Activated CD4-positive, CD25-positive, alpha-beta regulatory T cell treated with anti-CD3 and anti-CD28 coated beads, Interleukin-2, amount 50 U/mL, for 72 hours (primary cell): ENCODE measurements at places on chromosomes 3 and 15.

DNA sequence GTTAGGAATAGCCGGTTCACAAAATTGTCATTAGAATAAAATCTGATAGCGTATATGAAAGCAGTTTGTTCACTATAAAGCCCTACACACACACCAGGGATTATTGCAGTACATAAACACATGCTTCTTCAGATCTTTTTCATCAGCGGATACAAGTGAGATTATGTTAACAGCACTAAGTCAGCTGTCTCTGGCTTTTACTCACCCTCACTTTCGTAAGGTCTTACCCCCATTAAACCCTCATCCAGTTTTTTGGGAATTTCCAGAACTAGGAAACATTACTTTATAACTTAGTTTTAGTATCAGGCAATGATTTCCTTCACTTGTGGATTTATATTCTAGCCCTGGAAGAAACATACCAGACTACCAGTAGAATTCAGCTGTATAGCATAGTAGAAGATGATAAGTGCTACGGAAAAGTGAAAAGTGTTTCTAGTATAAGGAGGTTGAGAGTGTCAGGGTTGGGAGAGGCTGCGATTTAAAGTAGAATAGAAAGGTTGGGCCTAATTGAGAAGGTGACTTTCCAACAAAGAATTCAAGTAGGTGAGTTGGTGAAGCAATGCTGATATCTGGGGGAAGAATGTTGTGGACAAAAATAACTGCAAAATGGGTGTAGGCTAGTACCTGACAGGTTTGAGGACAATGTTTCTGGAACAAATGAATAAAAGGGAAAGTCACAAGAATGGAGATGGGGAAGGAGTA lies 22.7 kb downstream of the TMEM207 start:
- no peak for DNase-seq

- DNase-seq = peak; percentile 43
These were observed 10.1 kb upstream of the CAMK1 start for GRCh38 chr3:9779721-9780457.

- no peak for DNase-seq
These were observed 61.3 kb downstream of the TMCO5A start for GRCh38 chr15:37995461-37996347.

GRCh38 chr3:140388202-140388922 lies 289.5 kb upstream of the TRIM42 start:
- no peak for DNase-seq

DNA sequence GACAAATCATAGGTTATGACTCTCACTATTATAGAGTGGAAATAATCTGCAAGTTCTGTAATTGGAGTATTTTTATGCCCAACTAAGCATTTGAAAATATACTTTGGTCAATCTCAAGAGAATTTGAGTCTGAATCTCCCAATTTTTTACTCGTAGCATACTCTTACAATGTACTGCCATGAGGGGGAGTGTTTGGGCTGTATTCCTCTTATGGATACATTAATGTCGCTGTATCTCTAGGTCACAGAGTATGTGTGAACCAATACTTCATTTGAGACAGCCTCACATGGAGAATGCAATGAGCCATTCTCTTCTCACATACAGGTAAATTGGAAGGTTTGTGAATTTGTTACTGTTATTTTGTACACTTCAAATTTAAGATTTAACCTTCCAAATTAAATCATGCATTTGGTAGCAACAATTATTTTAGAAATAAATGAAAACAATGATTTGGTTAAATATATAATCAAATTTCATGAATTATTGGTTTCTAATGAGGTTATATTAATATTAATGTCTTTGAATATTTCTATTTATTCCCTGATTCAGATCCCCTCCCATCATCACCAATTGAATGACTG lies 5.5 kb upstream of the CD200 start:
- no peak for DNase-seq

GRCh38 chr3:112086076-112086854 lies at the start of gene C3orf52:
TSS of gene C3orf52 (plus strand) at chr3:112086389. CDS start at chr3:112086408, 19 bp downstream.
- peak; percentile 66 for DNase-seq

GRCh38 chr3:188350961-188351360 lies 197.0 kb downstream of the LPP start:
- no peak for DNase-seq

GRCh38 chr3:52367891-52368880 lies 52.1 kb downstream of the DNAH1 start:
- DNase-seq = no peak

DNA sequence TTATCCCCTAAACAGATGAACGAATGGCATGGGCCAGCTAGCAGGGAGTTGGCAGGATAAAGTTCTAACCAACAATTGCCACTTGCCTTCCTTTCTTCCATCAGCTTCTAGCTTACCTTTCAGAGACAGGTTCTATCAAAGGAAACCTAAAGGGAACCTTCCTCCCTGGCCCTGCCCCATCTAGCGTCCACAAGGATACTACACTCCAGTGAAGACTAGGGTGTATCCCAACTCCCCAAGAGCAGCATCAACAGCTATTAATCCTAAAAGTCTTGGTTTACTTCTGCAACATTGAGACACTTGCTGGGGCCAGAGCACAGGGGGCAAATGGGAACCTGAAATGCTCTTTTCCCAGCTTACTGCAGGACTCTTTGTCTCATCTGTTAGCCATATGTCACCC lies 37.0 kb upstream of the TMC3 start:
- no peak for DNase-seq

DNA sequence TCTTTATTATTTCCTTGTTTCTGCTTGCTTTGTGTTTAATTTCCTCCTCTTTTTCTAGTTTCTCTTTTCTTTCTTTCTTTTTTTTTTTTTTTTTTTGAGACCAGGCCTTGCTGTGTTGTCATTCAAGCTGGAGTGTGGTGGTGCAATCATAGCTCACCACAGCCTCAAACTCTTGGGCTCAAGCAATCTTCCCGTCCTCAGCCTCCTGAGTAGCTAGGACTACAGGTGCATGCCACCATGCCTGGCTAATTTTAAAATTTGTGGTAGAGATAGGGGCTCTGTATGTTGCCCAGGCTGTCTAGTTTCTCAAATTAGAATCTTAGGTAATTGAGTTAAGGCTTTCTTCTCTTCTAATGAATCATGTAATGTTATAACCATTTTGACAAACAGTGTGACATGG lies 22.4 kb downstream of the SLMAP start:
- DNase-seq = no peak

DNA sequence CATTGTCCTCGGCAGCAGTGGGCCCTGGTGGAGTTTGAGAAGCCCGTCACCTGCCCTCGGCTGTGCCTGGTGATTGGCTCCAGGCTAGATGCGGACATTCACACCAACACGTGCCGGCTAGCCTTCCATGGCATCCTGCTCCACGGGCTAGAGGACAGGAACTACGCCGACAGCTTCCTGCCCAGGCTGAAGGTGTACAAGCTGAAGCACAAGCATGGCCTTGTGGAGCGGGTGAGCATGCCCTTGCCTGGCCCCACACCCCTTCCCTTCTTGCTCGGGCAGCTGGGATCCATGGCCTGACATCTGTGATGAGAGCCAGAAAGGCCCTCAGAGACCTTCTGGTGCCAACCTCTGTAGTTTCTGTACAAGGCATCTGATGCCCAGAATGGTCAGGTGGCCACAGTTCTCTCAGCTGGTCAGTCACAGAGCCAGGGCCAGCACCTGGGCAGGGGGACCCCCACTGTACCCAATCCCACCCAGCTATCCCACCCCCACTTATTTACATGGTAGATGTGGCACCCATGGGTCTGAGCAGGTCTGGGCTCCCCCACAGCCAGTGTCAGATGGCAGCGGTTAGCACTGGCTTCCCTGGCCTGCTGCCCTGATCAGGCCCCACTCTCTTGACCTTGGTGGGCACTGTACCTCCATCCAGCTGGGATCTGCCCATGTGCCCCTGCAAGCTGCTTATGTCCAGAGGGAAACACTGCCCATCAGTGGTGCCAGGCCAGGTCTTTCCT lies 124.9 kb downstream of the DNAJB8 start:
- no peak for DNase-seq

DNA sequence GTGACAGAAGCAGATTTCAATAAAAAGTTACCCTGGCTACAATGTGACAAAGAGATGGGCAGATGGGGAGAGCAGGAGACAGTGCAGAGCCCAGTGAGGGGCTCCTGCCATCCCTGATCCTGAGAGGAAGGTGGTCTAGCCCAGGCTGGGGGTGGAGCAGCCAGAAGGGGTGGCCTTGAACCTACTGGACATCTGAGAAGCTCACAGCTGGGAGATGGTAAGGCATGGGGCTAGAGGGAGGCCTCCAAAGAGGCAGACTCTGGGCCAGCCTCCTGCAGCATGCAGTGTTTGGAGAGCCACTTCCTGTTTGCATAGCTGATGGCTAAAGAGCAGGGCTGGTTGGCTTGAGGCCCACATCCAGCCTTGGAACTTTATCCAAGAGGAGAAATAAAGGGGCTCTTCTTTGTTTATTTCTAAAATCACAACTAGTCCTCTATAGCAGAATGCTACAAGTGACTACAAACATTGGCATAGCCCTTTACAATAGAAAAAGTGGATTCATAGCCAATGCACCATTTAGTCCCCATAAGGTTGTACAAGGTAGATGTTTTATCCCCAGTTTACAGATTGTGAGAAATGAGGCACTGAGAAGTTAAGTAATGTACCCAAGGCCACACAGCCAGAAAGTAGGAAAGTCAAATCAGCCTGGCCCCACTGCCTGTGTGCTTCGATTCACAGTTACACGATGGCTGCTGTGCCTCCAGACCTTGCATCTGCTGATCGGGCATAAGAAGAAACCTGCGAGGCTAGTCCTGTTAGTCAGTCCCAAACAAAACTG lies 4.6 kb downstream of the EFCC1 start:
- no peak for DNase-seq

DNA sequence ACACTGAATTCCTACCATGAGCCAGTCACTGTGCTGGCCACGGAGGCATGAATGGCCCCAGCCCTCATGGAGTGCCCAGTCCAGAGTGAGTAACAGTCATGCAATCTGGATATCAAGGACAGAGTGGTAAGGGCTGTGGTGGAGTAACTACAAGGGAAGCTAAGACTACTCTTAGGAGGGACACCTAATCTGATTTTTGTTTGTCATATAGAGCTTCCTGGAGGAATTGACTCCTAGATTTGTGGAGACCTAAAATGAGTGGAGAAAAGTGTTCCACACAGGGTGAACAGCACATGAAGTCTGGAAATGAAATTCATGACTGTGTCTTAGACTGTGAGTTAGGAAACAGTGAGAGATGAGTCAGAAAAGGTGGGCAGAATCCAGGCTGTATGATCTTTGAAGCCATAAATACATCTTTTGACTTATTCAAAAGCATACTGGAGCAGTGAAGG lies 219.9 kb downstream of the NFKBIZ start:
- DNase-seq = no peak

DNA sequence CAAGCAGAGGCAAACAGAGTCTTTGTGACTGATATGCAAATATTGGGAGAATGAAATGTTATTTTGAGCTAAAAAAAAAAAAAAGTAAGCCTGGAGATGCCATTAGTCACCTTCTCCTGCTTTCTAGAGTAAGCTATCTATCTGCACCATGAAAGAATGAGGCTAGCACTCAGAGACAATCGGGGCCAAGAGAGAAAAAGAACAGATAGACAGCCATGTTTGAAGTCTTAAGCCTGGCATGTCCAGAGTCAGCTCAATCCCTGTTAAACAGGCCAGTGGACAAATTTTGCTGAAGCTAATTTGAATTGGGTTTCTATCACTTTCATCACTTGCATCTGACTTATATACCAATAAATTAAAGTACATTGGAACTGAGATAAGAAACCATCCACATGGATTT lies 204.4 kb downstream of the SLC9A9 start:
- DNase-seq = no peak

DNA sequence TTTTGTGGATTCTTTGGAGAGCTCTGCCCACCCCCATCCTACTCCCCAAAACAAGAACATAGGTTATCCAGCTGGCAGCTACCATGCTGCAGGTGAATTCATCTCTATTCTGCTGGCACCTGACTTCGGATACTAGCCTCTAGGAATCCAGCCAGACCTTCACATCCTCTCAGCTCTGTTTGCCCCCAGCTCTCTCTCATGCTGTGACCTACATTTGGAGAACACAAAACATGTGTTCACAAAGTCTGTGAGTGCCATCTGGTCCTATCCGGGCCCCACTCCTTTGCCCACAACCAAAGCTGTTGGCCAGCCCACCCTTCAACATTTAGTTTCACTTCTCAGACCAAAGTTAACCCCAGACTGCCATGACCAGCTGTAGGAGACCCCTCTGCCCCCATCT lies 89.4 kb upstream of the C3orf80 start:
- DNase-seq = no peak

GRCh38 chr3:157452097-157452496 lies 15.4 kb downstream of the PTX3 start:
- DNase-seq = no peak

DNA sequence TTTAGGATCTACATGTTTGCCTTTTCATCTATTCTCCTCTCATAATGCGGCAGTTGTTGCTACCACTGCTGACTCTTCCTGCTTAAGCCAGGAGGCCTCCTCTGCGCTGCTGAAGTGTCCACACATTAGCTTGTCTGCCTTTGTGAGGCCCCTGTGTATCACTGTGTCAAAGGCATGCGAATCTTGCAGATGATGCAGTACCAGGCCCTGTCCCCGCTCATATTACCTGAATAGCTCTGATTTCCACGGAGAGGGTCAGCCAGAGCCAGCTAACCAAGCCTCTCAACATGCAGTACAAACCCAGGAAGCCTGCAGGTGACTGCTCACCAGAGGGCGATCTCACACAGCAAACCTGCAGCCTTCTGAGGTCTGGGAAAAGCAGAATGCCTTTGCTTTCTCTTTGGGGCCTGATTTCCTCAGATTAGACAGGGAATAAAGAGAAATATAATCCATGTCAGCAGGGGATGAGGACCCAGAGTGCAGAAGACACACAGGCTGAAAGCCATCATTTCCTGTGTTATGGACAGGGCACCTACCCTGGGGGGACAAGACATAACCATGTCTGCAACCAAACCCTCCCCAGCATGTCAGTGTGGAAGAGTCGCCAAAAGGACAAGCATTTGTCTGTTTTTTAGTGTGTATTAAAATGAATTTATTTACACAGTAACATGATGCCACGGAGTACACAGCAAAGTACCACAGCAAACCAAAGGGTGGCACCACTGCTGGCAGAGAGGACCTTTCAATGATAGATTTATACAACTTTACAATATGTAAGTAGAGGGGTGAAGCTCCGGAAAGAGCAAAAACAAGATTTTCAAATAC lies 36.8 kb upstream of the TSPAN3 start:
- DNase-seq = no peak

- DNase-seq = no peak
These were observed 64.1 kb downstream of the ABCC5 start for GRCh38 chr3:183953471-183954070.

GRCh38 chr3:191378142-191378812 lies 48.0 kb upstream of the UTS2B start:
- DNase-seq = no peak

GRCh38 chr15:72117486-72118016 lies 399 bp downstream of the MYO9A start:
- peak; percentile 76 for DNase-seq

- no peak for DNase-seq
These were observed 151.9 kb downstream of the ADAMTS17 start for GRCh38 chr15:100189849-100190248.
